ENCODE measurements at places on chromosomes 2 and 18.

GRCh38 chr18:3246635-3247239 lies 864 bp upstream of the MYL12A start:
- DNase-seq: peak; percentile 12

GRCh38 chr2:240725671-240726070 lies 34.0 kb downstream of the AQP12A start:
- DNase-seq: no peak

DNA sequence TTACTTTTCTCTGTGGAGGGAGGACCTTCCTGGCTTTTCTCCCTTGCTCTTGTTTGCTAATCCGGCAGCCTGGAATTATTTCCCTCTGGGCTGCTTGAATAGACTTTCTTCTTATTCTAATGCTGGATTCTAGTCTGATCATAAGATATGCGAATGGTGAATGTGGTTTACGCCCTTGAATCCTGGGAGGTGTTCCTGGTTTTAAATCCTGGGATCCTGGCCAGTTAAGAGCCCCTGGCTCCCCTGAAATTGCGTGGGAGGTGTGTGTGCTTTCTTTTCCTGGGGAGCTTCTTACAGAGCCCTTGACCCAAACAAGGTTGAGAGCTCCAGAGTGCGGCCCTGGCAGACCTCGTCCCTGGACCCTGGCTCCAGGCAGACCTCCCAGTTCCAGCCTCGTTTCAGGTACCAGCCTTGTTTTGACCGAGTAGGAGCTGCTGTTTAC lies 2.8 kb downstream of the SH3BP4 start:
- DNase-seq: no peak

DNA sequence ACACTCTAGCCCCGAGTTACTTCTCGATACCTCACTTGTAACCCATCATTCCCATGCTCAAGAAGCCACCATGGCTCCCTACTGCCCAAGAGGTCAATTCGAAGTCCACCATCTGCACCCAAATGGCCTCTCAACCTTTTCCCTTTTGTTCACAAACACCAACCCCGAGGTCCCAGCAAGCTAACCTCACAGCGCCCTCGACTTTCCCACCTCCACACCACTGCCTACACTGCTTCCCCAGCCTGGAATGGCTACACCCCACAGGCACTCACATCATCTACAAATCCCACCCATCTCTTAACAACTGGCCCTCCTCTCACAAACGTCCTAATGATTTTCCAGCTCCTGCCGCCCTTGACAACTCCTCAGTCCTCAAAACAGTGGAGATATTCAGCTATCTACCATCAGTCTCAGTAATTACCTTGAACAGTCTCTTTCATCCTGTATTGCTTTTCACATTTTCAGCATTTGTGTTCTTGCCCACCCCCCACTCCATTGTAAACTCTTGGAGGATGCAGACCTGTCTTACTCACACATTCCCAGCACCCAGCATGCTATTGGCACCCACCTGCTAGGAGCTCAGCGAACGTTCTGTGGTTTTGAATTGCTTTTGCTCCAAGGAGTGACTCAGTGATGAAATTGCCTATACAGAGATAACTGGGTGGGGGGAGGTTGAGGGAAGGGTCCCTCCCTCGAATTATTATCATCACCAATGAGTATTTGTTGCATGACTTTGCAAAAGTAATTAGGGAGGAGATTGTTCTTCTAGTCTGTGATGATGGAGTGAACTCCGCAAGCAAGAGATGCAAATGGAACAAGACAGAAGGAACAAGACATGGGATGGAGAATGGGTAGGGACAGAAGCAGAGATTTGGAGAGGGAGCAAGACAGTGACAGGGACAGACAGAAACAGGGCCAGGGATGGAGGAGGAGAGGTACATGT lies 106.8 kb downstream of the CYP26B1 start:
- DNase-seq: no peak

DNA sequence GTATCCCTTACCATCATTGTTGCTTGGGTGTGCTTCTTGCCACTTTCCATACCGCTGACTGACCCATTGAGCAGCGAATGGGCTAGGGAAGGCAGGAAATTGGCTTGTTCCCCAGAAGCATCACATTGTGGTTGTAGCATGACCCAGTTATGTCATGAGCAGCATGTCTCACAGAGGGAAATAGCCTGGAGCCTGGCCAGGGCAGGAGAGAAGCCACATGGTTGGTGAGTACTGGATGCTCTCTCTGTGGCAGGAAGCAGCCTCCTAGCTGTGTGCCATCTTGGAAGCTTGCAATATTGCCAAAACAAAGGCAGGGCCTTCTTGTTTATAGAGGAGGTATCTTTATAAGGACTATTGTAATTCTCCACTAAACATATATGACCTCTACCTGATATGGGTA lies 482.6 kb downstream of the PIK3C3 start:
- DNase-seq: no peak

- DNase-seq: no peak
These were observed 142.7 kb downstream of the ACKR3 start for GRCh38 chr2:236712304-236712703.

DNA sequence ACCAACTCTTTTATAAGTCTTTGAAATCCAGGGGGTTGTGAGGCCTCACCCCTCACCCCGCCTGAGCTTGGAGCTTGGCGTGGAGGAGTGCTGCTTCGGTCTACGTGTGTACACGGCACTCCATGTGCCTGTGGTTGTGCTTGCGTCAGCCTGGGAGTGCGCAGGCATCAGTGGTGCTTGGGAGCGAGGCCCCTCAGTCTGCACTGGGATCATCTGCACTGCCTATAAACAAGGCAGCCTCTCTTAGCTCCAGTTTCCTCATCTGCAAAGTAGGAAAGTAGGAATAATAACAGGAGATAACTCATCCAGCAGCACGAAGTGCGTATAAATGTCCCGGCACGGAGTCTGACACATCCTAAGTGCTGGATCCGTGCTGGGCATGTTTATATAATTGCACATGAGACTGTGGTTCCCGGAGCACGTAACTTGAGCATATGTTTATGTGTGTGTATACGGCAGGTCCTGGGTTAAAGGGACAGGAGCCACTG lies 1.2 kb downstream of the GYPC start:
- DNase-seq: peak; percentile 42
